HT1080 (cell line): ENCODE measurements at places on chromosomes 2 and 18. TPM values are rescaled to one million over a fixed set of nuclear protein-coding genes. Genes with fewer than 3 reads are reported as not detected.

The MAP3K19 gene
- not detected in 2 replicates for total RNA-seq

DNA sequence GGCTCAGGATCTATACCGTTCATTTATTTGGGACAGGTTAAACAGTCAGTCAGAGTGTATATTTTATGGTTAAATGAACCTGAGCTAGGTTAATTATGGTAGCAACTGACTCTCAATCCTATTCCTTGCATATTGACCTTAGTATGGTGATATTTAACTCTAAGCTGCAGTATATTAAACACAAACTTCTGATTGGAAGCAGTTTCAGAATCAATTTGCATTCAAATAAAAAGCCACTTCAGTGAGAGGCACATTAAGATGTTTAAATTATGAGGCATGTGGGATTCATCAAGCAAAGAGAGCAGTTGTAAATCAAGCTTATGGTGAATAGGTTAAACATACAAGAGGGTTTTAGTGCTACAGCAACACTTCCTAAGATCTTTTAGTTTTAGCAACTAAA is 40.4 kb downstream of the FRZB start:
- no peak for DNase-seq

DNA sequence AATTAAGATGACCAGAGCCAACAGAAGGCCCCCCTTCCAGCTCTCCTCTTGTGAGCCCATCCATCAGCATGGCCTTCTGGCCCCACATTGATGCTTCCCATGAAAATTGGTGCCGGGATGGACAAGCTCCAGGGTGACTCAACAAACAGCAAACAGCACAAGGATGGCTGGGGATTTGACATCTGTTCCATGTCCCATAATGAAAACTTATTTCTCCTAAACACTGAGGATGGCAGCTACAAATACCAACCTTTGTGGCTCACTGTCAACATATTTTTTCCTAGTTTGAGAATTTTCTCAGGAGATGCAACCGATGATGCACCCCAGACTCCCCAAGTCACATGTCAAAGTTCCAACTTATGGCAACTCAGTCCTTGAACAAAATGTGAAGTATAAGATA is 169.6 kb upstream of the SIX2 start:
- DNase-seq, result no peak

DNA sequence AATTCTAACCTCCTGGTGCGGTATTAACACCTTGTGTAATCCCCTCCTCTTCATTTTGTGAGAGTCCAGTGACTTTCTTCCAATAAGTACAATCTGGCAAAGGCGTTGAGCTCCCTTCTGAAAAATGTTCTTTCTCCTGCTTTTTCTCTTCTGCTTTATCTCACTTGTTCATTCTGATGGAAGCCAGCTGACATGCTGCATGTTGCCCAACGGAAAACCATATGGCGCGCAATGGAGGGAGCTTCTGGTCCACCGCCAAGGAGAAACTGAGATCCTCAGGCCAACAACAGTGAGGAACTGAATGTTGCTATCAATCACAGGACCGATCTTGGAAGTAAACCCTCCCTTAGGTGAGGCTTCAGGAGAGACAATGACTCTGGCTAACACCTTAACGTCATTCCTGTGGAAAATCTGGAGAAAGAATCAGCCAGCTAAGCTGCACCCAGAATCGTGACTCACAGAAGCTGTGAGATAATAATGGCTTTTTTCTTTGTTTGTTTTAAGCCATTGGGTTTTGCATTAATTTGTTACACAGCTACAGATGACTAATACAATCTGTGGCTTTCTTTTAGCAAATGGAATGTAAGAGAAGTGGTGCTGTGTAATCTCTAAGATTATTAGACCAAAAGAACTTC is 1323.9 kb upstream of the DDX18 start:
- peak; percentile 57 for DNase-seq

GRCh38 chr2:239370403-239370802 is 30.4 kb downstream of the HDAC4 start:
- no peak for DNase-seq
